Chondrocyte (in vitro differentiated cells): ENCODE measurements at places on chromosomes 12 and 14. TPM values are rescaled to one million over a fixed set of nuclear protein-coding genes. Genes with fewer than 3 reads are reported as not detected.
A peak's percentile ranks its signal among the peaks of the same experiment; 100 is the strongest.

GRCh38 chr14:67934087-67934486, 114.5 kb downstream of the RAD51B start:
- DNase-seq, result no peak

DNA sequence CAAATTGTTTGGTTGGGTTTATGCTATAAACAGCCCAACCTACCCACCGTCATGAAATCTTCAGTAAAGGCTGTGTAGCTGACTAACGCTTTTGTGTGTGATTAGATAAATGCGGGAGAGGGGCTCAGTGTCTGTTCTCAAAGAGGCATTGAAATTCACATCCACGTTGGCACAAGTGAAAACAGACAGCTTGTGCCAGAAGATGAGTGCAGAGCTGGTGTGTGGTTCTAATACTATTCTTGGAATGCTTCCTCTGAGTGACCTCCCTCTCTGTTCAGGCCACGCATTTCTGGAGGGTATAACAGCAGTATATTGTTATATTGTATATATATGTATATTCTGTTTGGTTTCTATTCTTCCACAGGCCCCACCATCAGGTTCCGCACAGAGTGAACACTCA, 263.8 kb downstream of the APAF1 start:
- DNase-seq, result no peak

- DNase-seq, result peak; percentile 94
Observed at GRCh38 chr12:109020796-109021380, at the start of gene SVOP. Gene SVOP, minus strand, starts transcription at chr12:109021068. Its CDS starts 200 bp downstream, at chr12:109020868.

- no peak for DNase-seq
Observed at GRCh38 chr12:97464385-97465321, 2.0 kb downstream of the RMST start.

DNA sequence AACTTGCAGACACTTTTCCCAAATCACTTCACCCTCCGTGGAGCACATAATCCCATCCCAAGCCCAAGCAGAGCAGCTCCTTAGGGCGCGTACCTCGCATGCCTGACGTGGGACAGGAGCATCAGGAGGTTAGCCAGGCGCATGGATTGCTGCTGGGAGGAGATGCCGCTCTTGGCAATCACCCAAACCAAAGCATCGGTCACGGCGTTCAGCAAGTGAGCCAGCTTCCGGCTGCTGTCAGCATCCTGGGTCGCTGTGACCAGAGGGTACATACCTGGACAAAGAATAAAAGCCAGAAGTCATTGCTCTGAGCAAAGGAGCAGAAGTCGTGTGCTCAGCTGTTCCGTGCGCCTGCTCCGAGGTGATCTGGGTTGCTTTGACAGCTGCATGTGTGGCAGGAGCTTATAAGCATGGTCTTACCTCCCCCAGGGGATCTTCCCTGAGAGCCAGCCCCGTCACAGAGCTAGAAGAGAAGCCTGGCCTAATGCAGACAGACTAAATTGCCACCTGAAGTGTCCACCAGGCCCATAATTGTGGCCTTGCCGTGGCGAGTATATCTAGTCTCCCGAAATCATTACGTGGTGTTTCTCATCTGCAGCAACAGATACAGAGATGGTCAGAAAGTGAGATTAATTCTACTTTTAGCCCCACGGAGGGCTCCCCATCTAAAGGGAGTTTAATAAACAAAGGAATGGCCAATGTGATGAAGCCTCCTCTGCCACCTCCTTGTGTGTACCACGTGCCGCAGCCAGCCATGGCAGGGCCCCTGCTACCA, 59.1 kb downstream of the ESR2 start:
- no peak for DNase-seq

GRCh38 chr12:99108924-99109323, 463.8 kb downstream of the APAF1 start:
- DNase-seq, result no peak

Gene CD163L1
- total RNA-seq, result 1.0 to 5.2 TPM (median 3.8 TPM) in 3 replicates

DNA sequence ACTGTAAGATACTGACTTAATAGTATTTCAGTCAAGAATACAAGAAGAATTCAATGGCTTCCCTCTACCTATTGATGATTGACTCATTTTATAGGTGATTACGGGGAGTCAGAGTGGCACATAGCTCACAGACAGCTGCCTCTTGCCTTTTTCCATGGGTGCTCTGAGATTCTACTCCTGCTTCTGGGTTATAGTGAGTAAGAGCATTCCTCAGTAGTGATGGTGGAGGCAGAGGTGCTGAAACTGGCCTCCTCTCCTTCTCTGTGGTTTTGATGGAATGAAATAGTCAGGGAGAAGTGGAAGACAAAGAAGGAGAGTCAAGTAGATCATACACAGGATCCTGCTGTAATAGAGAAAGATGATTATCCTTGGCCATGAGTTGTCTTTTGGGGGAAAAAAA, 438.2 kb upstream of the FAR2 start:
- no peak for DNase-seq
